ENCODE measurements at places on chromosomes 13 and 19. TPM values are rescaled to one million over a fixed set of nuclear protein-coding genes. Genes with fewer than 3 reads are reported as not detected.

Gene TINCR
- 3.9 TPM for total RNA-seq

Gene MUC16
- total RNA-seq, result 0.23 TPM

Gene ZNF93
- not detected for total RNA-seq

Gene CBY2
- not detected for total RNA-seq

Gene CGB8
- 1.9 TPM for total RNA-seq

Gene LIPE
- total RNA-seq, result 2.9 TPM

Gene CBLC
- not detected for total RNA-seq

Gene CGB7
- total RNA-seq, result 0.40 TPM

Gene VSTM1
- 0.47 TPM for total RNA-seq

Gene FCHO1
- 19.7 TPM for total RNA-seq

Gene USP12
- total RNA-seq, result 19.2 TPM

Gene NOVA2
- 0.13 TPM for total RNA-seq

Gene WASF3
- total RNA-seq, result 0.14 TPM

Gene CCDC8
- not detected for total RNA-seq

Gene ENOX1
- total RNA-seq, result 1.6 TPM

Gene TNFRSF19
- 3.9 TPM for total RNA-seq

Gene DIRAS1
- 3.7 TPM for total RNA-seq

Gene CCDC194
- not detected for total RNA-seq

Gene ELSPBP1
- total RNA-seq, result not detected

Gene TMEM145
- total RNA-seq, result 3.6 TPM

Gene ZNF844
- total RNA-seq, result not detected

Gene ZNF556
- total RNA-seq, result 0.40 TPM

Gene KCTD12
- total RNA-seq, result 1.7 TPM

Gene BEST2
- total RNA-seq, result 0.22 TPM

Gene CYP4F12
- 2.2 TPM for total RNA-seq

Gene TPRX2
- not detected for total RNA-seq

Gene LIM2
- total RNA-seq, result not detected

Gene ATP4B
- total RNA-seq, result not detected

Gene ZNF546
- 3.2 TPM for total RNA-seq

Gene PGLYRP2
- not detected for total RNA-seq

Gene HCST
- 0.28 TPM for total RNA-seq

Gene ADAMTS10
- total RNA-seq, result 15.2 TPM

Gene EFNA2
- total RNA-seq, result 1.8 TPM

Gene ATP4A
- total RNA-seq, result not detected

Gene FCGBP
- total RNA-seq, result 0.63 TPM

Gene FAM187B
- not detected for total RNA-seq

Gene TMEM190
- 2.2 TPM for total RNA-seq

Gene FXYD7
- total RNA-seq, result 0.40 TPM

Gene IL12RB1
- not detected for total RNA-seq

Gene KIRREL2
- 0.74 TPM for total RNA-seq

Gene ITPKC
- 29.6 TPM for total RNA-seq

Gene NCR1
- total RNA-seq, result not detected

Gene KASH5
- not detected for total RNA-seq

Gene DAND5
- 0.32 TPM for total RNA-seq

Gene ZNF575
- total RNA-seq, result 1.6 TPM

Gene GJB2
- total RNA-seq, result 0.91 TPM

Gene RETN
- not detected for total RNA-seq

Gene DAPK3
- total RNA-seq, result 43.6 TPM

Gene XPO4
- 6.1 TPM for total RNA-seq

Gene ZNF677
- total RNA-seq, result not detected

Gene EGLN2
- total RNA-seq, result 84.4 TPM

Data from A549 treated with GW870086 at 1 μM for 4 hours (cell line).